ENCODE measurements at places on chromosomes 4 and X. TPM values are rescaled to one million over a fixed set of nuclear protein-coding genes. Genes with fewer than 3 reads are reported as not detected.
A peak's percentile ranks its signal among the peaks of the same experiment; 100 is the strongest.

The RTL9 gene
- not detected for total RNA-seq

The TRIML1 gene
- total RNA-seq, result not detected

The ADGRG2 gene
- 0.25 TPM for total RNA-seq

The MED12 gene
- 63.1 TPM for total RNA-seq

The ADGRA3 gene
- total RNA-seq, result 21.6 TPM

DNA sequence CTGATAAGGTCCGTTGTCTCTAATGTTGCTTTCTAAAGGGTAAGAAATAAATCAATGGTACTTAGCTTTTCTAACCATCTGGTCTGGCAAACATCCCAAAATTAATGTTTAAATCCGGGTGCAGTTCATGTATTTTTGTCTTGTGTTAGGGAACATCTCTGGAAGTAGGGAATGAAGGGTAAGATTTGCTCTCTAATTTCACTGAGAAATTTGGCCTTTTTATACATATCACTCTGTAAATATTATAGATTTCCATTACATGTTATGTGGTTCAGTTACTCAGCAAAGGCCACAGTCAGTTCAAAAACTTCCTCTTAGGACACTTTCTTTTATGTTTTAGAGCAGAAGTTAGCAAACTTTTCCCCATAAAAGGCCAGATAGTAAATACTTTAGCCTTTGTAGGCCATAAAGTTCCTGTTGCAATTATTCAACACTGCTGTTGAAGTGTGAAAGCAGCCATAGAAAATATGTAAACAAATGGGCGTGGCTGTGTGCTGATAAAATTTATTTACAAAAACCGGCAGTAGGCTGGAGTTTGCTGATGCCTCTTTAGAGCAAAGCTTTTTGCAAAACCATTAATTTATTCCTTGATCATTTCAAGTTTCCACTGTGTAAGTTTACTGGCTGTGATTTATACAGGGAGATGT is 218.1 kb downstream of the ANTXR2 start:
- H3K27me3 ChIP-seq, result no peaks in the 10 kb centered on the region
- H3K4me1 ChIP-seq, result no peaks in the 10 kb centered on the region
- DNase-seq, result no peak
- no peak overlapping the region for H3K4me3 ChIP-seq
- H3K36me3 ChIP-seq, result no peaks in the 10 kb centered on the region

DNA sequence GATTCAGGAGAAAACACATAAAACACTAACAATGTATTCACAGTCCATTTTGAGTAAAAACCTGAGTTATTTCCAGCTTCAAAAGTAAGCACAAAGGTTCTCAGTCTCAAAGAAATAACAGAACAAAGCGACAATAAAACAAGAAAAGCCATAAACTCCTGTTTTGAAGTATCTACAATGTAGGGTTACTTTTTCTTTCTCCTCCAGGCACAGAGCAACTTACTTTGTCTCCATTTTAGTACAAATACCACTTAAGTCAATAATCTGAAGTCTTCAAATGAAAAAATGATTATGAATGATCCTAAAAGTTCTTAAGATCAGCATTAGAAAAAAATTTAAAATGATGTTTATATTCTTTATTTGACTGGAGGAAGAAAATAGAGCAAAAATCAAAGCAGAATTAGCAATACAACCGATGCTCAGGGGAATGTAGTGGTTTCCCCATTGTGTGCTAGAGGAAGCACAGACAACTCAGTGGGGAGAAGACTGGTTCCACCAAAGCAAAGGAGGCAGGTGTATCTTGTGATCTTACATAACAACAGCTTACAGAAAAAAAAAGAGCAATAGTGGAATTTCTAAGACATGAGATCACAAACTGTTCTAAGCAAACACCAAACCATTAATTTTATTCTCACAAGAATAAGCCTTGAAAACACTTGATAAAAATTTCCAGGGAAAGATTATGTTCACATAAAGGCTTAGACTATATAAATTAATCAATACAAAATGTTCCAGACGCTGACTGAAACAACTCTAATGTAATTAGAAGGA is 35.1 kb downstream of the EPHA5 start:
- no peak overlapping the region for H3K4me3 ChIP-seq
- DNase-seq, result no peak
- no peak overlapping the region for H3K27ac ChIP-seq
- no peaks in the 10 kb centered on the region for H3K27me3 ChIP-seq
- no peaks in the 10 kb centered on the region for H3K4me1 ChIP-seq

- DNase-seq, result no peak
- no peak overlapping the region for H3K4me3 ChIP-seq
- H3K4me1 ChIP-seq, result no peaks in the 10 kb centered on the region
- no peaks in the 10 kb centered on the region for H3K27me3 ChIP-seq
These were observed 37.3 kb upstream of the GUCY1A1 start for GRCh38 chr4:155629183-155629825.

- peaks cover 5% of the 10 kb centered on the region for H3K4me1 ChIP-seq
- DNase-seq, result peak; percentile 95
- no peak overlapping the region for H3K27ac ChIP-seq
- no peak overlapping the region for H3K4me3 ChIP-seq
- H3K27me3 ChIP-seq, result peaks cover 3% of the 10 kb centered on the region
These were observed 61.8 kb downstream of the C4orf50 start for GRCh38 chr4:5956285-5957021.

DNA sequence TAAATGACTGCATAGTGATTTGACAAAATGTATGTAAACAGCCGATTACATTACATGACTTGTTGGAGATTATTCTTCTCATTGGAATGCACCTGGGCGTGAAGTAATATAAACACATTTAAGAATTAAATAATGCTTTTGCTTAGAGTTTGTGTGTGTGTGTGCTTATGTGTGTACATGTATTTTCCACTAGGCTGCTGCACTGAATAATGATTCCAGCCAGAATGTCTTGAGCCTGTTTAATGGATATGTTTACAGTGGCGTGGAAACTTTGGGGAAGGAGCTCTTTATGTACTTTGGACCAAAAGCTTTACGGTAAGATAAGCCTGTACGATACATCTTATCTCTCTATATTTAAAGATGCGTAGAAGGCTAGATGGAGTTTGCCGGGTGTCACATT is 12.6 kb downstream of the NEIL3 start:
- H3K4me1 ChIP-seq, result no peaks in the 10 kb centered on the region
- no peak overlapping the region for H3K4me3 ChIP-seq
- no peak for DNase-seq

DNA sequence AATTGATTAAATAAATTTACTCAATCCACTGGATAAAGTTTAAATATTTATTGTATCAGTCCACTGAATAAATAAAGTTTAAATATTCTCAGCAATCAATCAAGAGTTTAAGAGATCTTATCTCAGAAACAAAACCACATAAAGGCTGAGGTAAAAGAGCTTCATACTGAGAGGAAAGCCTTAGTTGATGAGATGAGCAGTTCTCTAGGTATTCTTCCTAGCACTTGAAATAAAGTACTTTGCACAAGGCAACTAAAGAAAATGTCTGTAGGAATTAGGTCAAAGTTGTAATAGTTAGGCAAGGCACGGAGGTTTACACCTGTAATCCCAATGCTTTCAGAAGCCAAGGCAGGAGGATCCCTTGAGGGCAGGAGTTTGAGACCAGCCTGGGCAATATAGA is 63.5 kb downstream of the UCHL1 start:
- no peak for DNase-seq
- H3K27ac ChIP-seq, result no peak overlapping the region
- H3K27me3 ChIP-seq, result no peaks in the 10 kb centered on the region
- no peaks in the 10 kb centered on the region for H3K36me3 ChIP-seq
- H3K4me3 ChIP-seq, result no peak overlapping the region

- H3K27me3 ChIP-seq, result no peaks in the 10 kb centered on the region
- no peak for DNase-seq
- no peaks in the 10 kb centered on the region for H3K36me3 ChIP-seq
- no peak overlapping the region for H3K27ac ChIP-seq
- no peaks in the 10 kb centered on the region for H3K4me1 ChIP-seq
- H3K4me3 ChIP-seq, result no peak overlapping the region
These were observed 338.9 kb downstream of the HNRNPD start for GRCh38 chr4:82034878-82035277.

GRCh38 chr4:67288964-67289363 is 256.3 kb downstream of the CENPC start:
- no peaks in the 10 kb centered on the region for H3K4me1 ChIP-seq
- H3K27ac ChIP-seq, result no peak overlapping the region
- no peak for DNase-seq
- no peaks in the 10 kb centered on the region for H3K36me3 ChIP-seq

- H3K4me1 ChIP-seq, result no peaks in the 10 kb centered on the region
- no peak overlapping the region for H3K4me3 ChIP-seq
These were observed 668.7 kb upstream of the CPEB2 start for GRCh38 chr4:14333616-14334015.

Measured in adrenal gland (tissue), 19 donors.